ENCODE measurements at places on chromosomes 2 and 18.

- DNase-seq, result no peak
- no peaks in the 10 kb centered on the region for H3K36me3 ChIP-seq
- no peak overlapping the region for H3K27ac ChIP-seq
- H3K4me3 ChIP-seq, result no peak overlapping the region
Measured at GRCh38 chr2:201964631-201965206, 68.9 kb upstream of the FZD7 start.

- peak within 1 kb of the TSS; percentile 96 for H3K4me3 ChIP-seq
- H3K36me3 ChIP-seq, result peaks cover 15% of the 10 kb centered on the region
- DNase-seq, result peak; percentile 69
- H3K27me3 ChIP-seq, result no peaks in the 10 kb centered on the region
- H3K4me1 ChIP-seq, result peaks cover 24% of the 10 kb centered on the region
- H3K27ac ChIP-seq, result no peak within 1 kb of the TSS
Measured at GRCh38 chr2:6917071-6917760, at the start of gene RNF144A. Gene RNF144A (plus strand): TSS chr2:6917412. CDS start chr2:6996927, 79,515 bp downstream.

DNA sequence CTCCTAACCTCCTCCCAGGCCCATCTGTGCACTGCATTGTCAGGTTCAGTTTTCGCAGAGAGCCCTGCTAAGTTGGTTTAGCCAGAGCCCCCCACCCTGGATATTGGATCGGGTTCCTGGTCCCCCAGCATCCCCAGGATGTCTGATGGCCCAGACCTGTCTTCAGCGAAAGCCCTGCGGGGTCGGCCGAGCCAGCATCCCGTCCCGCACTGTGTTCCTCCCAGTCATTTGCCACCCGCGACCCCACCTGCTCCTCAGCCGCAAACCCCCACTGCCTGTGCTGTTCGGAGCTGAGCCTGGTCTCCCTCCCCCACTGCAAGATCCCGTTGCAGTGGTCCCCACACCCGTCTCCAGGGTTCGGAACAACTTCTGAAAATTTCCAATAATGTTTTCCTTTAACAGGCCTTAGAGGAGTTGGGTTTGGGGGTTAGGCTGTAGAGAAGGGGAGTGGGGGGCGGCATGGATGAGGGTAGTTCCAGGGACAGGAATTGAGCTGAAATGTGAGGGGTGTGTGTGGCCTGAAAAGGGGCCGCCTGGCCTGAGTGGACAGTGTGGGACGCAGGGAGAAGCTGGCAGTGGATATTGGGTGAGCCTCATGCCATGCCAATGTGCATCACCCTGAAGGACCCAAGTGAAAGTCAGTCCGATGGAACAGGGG lies 1.6 kb upstream of the COPS9 start:
- H3K36me3 ChIP-seq, result peaks cover 6% of the 10 kb centered on the region
- peaks cover 12% of the 10 kb centered on the region for H3K27me3 ChIP-seq
- no peak overlapping the region for H3K27ac ChIP-seq

DNA sequence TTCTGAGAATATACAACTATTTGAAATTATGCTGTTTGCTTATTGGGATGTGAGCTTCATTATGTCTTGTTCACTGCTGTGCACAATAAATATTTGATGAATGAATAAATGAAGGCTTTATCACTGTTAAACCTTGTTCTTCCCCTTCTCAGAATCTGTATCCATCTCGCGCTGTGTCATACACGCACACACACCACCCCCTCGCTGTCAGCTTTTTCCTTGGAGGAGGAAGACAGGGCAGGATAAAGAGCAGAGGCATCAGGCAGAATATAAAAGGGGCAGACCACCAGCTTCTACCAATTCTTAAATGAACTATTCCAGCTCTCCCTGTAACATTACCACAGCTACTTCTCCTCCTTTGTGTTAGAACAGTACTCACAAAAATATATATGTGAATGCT lies 75.0 kb downstream of the CD226 start:
- no peaks in the 10 kb centered on the region for H3K36me3 ChIP-seq
- DNase-seq, result no peak
- no peak overlapping the region for H3K27ac ChIP-seq
- H3K4me1 ChIP-seq, result peaks cover 3% of the 10 kb centered on the region

GRCh38 chr2:74206180-74206688 lies 7.8 kb downstream of the MTHFD2 start:
- H3K27ac ChIP-seq, result no peak overlapping the region
- H3K27me3 ChIP-seq, result no peaks in the 10 kb centered on the region
- no peaks in the 10 kb centered on the region for H3K4me1 ChIP-seq
- no peak overlapping the region for H3K4me3 ChIP-seq
- DNase-seq, result no peak

Data from neuronal stem cell (in vitro differentiated cells).